NCI-H146 (cell line): ENCODE measurements at places on chromosomes 6 and 20.

DNA sequence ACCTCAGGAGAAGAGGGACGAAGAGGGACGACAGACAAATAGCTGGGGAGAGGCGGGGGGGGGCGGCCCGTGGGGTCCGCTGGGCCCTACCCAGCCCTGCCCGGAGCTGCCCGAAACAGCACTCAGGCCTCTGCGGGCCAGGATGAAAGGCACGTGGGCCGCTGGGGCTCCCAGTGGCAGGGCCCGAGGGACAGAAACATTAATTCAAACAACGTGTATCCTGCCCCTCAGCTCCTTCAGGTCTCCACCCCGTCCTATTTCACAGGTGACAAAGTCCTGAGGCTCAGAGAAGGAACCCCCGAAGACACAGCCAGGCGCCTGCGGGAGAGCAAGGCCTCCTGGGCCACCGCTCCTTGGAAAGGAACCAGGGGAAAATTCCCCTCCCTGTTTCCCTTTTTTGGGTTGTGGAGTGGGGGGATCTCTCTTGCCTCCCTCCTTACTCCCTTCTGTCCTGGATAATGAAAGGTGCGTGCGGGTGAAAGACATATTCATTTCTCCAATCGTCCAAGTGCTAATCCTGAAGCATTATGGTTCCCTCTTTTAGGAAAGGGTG, 93.3 kb downstream of the RNASET2 start:
- DNase-seq: no peak

- peak; percentile 42 for DNase-seq
These were observed 8.5 kb downstream of the HSPA1B start for GRCh38 chr6:31836047-31836473.

DNA sequence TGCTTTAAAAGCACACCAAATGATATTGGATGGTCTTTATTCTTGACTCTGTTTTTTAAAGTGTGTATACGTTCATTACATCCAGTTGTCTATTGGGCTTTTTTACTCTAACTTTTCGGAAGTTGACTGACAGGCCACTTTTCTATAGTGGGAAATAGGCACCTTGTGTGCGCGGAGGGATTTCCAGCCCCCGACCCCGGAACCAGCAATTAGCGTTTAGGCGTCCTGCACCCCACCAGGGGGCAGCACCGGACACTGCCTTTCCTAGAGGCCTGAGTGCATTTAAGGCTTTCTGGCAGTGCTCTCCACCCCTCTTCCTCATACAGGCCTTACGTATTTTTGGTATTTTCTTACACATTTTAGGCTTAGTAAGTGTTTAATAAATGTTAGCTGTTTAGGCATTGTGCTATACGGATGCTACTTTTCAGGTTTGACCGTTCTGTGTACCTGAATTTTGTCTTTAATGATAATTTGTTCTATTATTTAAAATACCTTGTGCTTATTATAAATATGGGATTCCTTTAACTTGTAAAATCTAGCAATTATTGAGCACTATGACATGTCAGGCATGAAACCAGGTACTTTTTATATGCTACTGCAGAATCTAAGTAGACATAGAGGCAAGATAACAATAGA, 231.8 kb downstream of the BCKDHB start:
- peak; percentile 43 for DNase-seq

DNA sequence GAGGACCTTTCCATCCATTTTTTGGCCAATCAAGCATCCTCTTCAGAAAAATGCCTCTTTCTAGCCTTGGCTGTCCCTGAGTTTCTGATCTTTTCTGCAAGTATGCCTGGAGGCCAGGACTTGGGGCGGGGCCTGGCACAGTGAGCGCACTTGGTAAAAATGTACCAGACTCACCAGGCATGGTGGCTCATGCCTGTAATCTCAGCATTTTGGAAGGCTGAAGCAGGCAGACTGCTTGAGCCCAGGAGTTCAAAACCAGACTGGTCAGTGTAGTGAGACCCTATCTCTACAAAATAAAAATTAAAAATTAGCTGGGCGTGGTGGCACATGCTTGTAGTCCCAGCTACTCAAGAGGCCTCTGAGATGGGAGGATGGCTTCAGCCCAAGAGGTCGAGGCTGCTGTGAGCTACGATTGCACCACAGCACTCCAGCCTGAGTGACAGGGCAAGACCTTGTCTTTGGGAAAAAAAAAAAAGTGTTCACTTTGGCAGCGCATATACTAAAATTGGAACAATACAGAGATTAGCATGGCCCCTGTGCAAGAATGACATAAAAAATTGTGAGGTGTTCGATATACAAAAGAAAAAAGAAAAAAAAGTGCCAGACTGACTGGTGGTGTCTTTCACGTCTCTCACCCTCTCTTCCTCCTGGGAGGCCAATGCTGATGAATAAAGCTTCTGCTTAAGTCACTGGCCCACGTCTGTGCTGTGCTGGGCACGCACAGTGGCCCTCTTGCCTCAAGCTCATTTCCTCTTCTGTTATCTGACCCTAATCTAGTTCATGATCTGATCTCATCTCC, 18.1 kb upstream of the SLC9A8 start:
- DNase-seq: no peak

DNA sequence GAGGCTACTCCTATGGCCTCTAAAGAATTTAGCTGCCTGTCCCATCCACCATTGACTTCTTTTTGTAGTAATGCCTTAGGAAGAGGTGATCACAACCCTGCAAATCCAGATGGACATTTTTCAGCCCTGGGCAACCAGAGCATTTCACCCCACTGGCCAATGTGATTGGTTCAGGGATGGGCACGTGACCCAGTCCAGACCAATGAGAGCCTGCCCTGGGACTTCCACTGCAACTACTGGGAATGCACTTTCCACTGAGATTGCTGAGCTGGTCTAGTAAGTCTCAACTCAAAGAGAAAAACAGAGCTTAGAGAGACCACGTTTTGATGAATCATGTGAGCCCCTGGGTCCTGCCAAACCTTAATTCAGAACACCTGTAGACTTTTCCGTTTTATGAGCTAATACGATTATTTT, 8.9 kb upstream of the UBE2V1 start:
- DNase-seq: no peak

DNA sequence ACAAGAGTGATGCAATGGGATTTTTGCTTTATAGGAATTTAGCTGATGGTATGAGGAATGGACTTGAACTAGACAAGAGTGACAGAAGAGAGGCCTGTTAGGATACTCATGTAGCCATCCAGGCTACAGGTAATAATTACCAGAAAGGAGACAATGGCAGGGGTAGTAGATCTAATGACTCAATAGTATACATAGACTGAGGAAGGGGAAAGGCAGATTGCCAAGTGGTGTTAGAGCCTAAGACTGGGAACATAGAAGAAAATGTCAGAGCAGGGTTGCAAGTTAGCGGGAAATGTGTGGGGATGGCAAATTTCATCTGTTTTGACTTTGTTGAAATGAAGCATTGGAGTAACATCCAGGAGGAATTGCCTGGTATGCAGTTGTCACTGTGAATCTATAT, 295.6 kb downstream of the UTRN start:
- no peak for DNase-seq

DNA sequence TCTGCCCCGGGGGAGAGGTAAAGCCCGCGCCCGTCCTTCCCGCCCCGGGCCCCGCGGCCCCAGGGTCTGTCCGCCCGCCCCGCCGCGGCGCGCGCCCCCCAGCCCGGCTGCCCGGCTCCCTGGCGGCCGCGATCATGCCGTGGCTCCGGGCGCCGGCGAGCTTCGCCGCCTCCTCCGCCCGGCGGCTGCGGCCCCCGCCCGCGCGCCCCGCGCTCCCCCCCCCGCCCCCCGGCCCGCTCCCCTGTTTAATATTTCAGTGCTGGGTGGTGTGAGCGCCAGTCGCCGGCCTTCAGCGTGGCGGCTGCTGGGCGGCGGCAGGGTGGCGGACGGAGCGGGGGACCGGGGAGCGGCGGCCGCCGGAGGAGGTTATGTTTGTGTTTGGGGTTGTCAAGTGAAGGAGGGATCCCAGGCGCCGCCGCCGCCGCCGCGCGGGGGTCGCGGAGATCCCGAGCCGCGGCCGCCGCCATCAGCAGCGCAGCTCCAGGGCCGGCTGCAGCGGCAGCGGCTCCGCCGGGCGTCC, at the start of gene HIVEP1:
Gene HIVEP1, plus strand, starts transcription at position 275 of the 520 bp plus-strand sequence. CDS start 3,317 bp downstream, outside the sequence.
- DNase-seq: no peak

GRCh38 chr20:50876816-50877215, 54.4 kb downstream of the ADNP start:
- no peak for DNase-seq

DNA sequence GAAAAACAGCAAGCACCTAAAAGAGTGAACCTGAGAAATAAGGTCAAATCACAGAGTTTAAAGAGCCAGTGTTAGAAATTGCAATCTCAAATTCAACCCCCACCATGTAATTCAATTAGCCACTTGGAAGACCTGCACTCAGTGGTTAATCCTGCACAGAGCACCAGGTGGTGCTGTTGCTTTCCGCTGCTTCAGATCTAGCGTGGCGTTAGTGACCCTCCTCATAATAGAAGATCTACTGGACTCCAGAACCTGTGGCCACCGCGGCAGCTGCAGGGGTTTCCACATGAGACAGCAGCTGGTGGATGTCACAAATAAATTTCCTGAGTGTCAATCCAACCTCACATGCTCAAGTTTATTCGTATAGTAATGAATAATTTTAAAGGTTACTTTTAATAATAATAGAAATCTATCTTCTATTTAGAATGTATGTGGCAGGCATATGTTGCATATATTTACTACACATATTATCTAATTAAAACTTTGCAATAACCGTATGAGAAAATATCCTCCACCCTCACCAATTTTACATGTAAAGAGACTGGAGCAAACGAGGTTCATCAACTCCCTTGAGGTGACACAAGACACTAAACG, 84.4 kb downstream of the SYNE1 start:
- DNase-seq: peak; percentile 64
